ENCODE measurements at places on chromosomes 1 and 21.

DNA sequence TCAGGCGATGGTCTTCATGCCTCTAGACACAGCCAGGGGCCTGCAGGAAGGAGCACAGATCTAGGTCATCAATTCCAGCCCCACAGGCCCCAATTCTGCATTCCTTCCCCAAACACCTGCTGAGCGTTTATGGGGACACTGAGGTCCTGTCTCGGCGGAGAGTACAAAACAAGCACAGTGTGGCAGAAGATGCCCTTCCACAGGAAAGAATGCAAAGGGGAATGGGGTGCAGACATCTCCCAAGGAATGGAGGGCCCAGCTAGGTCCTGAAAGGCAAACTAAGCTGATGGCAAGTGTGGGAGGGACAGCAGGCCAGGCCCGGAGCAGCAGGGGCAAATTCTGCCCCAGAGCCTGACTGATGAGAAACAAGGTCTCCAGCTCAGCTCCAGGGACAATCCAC is 3.5 kb upstream of the S100A8 start:
- no peak for DNase-seq

- peak; percentile 48 for DNase-seq
These were observed 378.9 kb downstream of the KCNH1 start for GRCh38 chr1:210754878-210755665.

DNA sequence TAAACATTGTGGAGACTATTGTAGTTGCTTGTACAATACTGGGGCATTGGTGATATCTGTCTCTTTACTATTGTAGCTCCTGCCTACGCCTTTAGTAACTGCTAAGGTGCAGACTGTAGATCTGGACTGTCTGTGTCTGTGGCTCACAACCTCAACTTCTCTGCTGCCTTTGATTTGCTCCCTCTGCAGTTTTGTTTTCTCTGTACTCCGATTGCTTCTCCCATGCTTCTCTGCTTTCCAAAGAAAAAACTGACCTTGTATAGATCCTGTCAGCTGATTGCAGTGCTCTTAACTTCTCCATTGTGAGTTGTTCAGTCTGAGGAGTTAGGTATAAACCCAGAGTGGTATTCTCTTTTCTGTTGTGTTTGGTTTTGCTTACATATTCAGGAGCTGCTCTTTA is 15.3 kb downstream of the MAGI3 start:
- DNase-seq: no peak

GRCh38 chr1:179973198-179974110 is 18.8 kb downstream of the CEP350 start:
- no peak for DNase-seq

- no peak for DNase-seq
These were observed 35.7 kb downstream of the PTGFRN start for GRCh38 chr1:116945421-116945820.

DNA sequence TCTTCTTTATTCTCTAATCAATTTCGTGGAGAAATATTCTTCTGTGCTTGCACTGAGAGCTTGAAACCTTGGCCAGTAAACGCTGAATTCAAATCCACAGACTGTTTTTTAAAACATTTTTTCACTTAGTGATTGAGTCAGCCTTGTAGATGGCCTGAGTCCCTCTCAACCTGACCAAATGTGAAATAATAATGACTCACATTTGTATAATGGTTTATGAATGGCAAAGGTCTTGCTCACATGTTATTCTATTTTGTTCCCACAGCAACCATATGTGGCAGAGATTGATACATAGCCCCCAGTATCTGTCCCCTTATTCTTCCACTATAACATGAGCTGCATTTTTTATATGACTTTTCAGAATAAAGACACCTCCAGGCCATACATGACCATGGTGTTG is 47.8 kb upstream of the CCDC190 start:
- DNase-seq: no peak

DNA sequence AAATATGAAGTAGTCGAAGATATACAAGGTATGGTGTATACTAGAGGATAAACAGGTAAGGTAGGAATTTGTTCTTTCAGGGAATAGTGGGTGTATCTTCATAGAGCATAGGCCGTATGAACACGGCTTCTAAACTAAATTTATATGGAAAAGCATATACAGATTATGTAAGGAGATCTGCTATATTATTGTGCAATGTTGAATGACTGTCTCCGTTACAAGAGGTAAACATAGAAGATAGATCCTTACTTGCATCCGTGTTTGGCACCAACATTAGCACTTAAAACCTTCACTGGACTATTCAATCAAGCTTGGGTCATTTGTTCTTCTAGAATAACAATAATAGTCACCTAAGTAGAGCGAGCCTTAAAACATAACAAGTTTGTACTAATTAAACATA is 45.9 kb downstream of the CLEC20A start:
- no peak for DNase-seq

DNA sequence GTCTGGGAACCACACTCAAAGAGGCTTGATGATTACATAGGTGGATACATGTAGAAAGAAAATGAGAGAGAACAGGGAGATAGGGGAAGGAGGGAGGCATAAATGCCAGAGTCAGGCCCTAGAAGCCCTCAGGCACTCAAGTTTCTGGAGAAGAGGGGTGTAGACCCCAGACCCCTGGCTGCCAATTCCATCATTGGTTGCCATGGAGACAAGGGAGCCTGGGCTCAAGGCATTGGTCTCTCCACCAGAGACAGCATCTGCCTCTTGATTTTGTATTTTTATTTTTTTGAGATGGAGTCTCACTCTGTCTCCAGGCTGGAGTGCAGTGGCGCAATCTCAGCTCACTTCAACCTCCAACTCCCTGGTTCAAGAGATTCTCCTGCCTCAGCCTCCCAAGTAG is 114.3 kb upstream of the GRIK3 start:
- DNase-seq: no peak

DNA sequence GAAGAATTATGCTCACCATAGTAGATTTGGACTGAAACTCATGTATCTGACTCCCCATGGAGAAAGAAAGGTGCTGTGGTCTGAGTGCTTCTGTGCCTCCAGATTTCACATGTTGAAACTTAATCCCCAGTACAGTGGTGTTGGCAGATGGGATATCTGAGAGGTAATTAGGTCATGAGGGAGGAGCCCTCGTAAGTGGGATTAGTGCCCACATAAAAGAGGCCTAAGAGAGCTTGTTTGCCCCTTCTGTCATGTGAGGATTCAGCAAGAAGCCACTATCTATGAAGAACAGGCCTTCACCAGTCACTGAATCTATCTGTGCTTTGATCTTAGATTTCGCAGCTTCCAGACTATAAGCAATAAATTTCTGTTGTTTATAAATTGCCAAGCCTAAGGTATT is 150.1 kb downstream of the PLPP3 start:
- DNase-seq: no peak

- no peak for DNase-seq
These were observed 21.2 kb upstream of the CHI3L1 start for GRCh38 chr1:203207751-203208150.

DNA sequence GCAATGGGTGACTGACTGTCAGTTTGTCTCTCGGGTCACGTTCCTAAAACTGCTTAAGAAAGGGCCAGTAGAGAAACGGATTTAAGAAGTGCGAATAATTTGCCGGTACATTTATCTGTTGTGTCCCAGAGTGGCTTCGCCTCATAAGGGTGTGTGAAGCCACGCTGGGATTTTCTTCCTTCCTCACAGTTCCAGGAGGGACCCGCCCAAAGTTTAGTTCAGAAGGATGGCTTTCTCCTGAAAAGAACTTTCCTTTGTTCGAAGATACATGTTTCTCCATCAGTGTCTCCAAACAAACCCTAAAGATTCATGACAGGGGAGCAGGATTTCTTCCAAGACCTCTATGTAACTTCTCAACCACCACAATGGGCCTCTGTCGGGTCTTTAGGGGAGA is 49.8 kb downstream of the ADAMTS1 start:
- no peak for DNase-seq

DNA sequence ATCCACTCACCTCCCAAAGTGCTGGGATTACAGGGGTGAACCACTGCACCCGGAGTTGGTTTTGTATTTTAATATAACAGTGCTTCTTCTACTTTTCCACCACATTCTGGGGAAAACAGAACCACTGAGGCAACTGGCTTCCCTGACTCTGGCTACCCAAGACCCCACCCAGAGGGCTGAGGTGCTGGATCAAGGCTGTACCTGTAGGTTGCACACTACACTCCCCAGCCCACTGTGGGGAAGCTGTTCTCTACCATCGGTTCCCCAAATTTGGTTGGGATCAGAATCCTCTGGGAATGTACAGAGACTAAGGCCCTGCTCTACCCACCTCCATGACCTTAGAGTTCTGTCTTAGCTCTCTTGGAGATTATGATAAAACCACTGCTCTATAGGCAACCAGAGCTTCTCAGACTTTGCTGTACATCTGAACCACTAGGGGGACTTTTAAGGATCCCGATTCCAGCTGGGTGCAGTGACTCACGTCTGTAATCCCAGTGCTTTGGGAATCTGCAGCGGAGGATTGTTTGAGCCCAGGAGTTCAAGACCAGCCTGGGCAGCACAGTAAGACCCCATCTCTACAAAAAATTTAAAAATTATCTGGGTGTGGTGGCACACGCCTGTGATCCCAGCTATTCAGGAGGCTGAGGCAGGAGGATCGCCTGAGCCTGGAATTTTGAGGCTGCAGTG is 51.6 kb downstream of the GNG4 start:
- no peak for DNase-seq

DNA sequence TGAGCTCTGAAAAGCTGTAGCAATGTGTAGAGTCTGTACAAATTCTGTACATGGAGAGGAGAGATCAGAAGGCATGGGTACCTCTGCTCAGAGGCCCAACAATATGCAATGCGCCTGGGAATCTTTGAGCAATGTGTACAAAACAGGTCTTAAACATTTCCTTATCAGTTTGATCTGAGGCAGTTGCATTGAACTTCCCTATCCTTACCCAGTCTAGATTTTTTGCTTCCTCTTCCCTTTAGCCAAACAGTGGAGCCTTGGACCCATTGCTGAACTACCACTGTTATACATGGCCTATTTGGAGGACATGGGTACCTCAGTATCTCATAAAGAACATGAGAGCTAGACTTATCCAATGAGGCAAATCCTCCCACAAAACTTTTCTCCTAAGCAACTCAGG is 12.6 kb upstream of the MNDA start:
- DNase-seq: no peak

GRCh38 chr1:154862907-154863306 is 7.2 kb downstream of the KCNN3 start:
- no peak for DNase-seq

GRCh38 chr21:46269466-46269865 is 15.9 kb downstream of the MCM3AP start:
- no peak for DNase-seq

DNA sequence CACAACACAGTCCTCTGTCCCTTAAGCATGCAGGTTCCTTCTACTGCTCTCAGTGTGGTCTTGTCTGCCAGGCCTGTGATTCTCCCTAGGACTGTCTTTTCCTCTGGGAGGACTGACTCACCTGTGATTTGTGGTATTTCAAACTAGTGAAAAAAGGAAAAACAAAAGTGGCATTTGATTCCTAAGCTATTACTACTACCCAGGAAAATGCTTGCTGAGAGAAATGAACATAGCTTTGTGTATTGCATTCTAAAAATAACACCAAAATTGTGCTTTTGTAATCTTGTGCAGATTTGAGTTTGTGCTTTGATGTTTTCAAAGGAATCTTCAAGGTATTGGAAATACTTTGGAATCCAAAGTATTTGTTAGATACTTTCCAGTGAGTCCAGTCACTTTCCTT is 57.0 kb downstream of the GPR161 start:
- no peak for DNase-seq

- DNase-seq: no peak
These were observed 13.2 kb downstream of the BLZF1 start for GRCh38 chr1:169381162-169381561.

DNA sequence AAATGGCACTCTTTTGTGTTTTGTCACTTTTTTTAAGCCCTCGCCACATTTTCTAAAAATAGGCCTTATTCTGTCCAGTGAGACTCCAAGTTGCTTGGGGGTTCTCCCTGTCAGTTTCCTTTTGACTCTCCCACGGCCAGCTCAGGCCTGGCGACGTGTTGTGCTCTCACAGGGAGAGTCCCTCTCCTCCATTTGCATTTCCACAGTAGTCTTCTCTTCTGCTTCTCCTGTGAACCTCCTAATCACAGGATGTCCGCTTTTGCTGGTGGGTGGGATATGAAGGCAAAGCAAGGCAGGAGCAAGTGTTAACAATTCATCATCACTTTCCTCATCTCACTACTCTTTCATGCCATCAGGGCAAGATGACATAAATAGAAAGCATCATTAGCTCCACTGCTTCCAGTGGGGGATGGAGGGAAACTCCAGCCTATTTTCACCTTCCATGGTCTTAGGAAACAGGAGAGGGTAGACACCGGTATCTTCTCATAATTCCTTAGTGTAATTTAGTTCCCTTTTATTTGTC is 99.8 kb downstream of the INTS7 start:
- no peak for DNase-seq

DNA sequence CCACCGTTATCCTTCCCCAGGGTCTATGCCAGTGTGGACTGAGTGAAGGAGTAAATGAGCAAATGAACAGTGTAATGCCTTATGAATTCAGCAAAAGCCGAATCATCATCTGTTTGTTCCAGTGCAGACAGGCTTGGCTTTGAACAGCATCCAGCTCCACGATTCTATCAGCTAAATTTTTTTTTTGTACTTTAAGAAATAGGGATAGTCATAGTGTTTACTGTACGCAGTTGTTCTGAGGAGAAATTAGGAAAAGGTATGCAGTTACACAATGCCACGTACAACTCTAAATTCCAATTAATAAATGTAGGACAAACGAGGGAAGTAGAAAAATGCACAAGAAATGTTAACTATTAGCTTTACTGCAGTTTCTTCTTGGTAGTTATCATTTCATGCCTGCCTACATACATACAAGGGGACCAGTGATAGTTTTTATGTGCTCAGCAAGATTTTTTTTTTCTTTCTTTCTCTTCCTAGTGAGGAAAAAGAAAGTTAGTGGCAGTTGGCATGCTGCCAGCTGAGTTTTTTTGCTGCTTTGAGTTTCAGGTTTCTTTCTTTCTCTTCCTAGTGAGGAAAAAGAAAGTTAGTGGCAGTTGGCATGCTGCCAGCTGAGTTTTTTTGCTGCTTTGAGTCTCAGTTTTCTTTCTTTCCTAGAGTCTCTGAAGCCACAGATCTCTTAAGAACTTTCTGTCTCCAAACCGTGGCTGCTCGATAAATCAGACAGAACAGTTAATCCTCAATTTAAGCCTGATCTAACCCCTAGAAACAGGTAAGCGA is at the start of gene IFI44L:
TSS of gene IFI44L (plus strand) at position 646 of the 777 bp plus-strand sequence. CDS start 7,468 bp downstream, outside the sequence.
- no peak for DNase-seq

GRCh38 chr1:92446546-92446945 is 40.2 kb downstream of the GFI1 start:
- no peak for DNase-seq

DNA sequence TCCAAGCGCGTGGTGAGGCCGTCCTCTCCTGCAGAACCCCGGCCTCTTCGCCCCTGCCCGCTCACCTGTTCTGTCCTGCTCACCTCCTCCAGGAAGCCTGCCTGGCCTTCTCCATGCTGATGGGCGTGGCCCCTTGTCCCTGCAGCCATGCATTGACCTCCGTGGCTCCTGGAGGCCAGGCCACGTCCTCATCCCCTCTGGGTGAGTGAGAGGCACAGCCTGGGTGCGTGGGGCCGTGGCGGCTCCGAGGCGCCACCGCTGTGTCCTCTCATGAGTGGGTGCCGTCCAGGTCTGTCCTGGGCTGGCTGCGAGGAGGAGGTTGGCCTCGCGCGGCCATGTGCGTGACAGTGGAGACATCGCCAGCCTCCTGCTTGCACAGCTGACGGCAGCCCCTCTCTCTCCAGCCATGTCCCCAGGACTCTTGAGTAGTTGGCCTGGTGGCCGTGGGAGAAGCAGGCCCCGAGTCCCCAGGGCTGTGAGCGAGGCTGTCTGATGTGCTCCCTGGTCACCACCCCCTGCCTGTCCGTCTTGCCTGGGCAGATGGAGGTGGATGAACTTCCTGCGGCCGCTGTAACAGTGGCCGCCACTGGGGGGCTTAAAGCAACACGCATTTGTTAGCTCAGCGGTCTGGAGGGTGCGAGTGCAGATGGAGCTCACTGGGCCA is 58.1 kb downstream of the PRKCZ start:
- DNase-seq: no peak
